Left lung (tissue), 14 donors: ENCODE measurements at places on chromosomes 5 and 9. TPM values are rescaled to one million over a fixed set of nuclear protein-coding genes. Genes with fewer than 3 reads are reported as not detected.

Gene PCDHGA4
- total RNA-seq, result 2.6 TPM

DNA sequence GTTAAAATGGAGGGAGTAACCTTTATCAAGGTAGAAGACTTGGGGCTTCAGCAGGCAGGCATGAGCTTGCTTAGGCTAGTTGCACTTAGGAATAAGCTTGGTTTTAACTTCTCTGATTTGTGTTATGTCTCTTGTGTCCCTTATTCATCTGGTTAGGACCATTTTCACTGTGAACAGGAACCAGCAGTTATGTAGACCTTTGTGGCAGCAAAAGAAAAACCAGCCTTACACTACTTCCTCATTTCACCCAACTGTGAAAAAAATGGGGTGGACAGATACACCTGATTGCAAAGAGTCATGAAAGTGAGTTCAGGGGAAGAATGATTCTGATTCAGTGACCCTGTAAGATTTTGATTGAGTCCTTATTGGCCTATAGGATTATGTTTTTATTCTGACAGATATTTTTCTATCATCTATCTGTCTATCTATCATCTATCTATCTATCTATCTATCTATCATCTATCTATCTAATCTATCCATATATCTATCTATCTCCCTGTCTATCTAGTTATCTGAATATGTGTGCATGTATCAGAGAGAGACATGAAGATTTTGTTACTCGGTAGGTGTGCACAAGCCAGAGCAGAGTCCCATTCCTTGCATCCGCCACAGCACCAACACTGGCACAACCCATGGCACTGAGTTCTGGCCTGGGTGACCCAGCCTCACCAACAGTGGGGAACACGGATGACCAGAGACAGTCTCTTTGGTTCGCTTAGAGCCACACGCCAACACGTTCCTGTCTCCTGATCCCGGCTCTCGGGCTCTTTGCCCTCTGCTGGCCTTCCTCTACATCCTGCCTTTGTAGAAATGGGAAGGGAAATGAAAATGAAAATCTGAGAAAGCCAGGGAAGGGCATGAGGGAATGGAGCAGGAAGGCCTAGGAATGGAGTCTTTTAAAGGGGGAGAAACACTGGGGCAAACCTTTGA, 1.3 kb upstream of the ZNF366 start:
- no peak for DNase-seq

GRCh38 chr9:125701351-125701750, 5.7 kb downstream of the MAPKAP1 start:
- DNase-seq, result no peak

DNA sequence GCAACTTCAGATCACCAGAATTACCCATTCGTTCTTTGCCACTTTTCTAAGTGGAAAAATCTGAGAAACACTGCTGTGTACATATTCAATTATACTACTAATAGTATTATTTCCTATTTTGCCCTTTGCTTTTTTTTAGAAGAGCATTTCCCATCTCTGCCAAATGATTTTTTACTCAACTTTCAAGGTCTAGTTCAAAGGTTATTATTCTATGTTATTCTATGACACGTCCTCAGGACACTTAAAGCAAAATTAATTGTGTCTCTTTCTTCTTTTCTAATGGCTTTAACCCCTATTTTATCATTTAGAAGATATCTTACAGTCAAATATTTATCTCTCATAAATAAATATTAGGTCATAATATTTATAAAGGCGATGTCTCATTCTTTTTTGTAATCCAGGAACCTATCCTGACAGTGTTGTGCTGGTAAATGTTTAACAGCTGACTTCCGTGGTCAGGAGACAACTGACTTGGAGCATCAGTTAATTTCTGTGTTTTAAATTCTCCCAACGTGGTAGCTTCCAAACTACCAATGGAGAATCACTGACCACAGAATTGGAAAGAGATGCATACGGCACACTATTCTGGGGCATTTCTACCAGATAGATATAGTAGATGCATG, 375.2 kb downstream of the ARRDC3 start:
- DNase-seq, result no peak

- peak; percentile 68 for DNase-seq
Observed at GRCh38 chr5:67206929-67207328, 10.3 kb upstream of the CD180 start.

GRCh38 chr9:95425910-95426551, 90.7 kb downstream of the PTCH1 start:
- DNase-seq, result no peak

GRCh38 chr9:11469745-11470144, 856.9 kb upstream of the PTPRD start:
- DNase-seq, result no peak
